Posterior cingulate gyrus (tissue), 11 donors: ENCODE measurements at places on chromosomes 11 and 22.

- DNase-seq: no peak
Measured at GRCh38 chr11:111148953-111149352, 96.6 kb upstream of the POU2AF2 start.

- DNase-seq: no peak
Measured at GRCh38 chr11:100990931-100991330, 138.7 kb downstream of the PGR start.

DNA sequence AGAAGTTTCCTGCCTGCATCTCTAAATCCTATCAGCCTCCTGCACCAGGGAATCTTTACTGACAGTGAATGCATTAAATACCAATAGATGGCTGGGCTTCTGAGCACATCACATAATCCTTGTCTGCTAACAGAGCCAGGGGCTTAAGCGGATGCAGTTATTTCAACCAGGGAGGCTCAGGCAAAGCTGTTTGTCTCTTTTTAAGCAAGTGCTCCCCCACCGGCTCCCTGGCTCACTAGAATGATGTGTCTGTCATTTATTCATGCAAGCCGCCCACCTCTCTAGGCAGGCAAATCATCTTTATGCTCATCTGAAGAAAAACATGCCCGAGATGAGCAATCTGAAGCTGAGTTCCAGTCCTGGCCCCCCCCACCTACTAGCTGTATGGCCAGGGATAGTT lies 182.3 kb downstream of the TENM4 start:
- DNase-seq: no peak

- DNase-seq: peak; percentile 91
Measured at GRCh38 chr22:43848366-43849171, 13.7 kb downstream of the SULT4A1 start.

GRCh38 chr11:93041682-93042081 lies 72.2 kb downstream of the MTNR1B start:
- no peak for DNase-seq

- no peak for DNase-seq
Measured at GRCh38 chr22:43230571-43230970, 43.6 kb upstream of the TTLL12 start.

DNA sequence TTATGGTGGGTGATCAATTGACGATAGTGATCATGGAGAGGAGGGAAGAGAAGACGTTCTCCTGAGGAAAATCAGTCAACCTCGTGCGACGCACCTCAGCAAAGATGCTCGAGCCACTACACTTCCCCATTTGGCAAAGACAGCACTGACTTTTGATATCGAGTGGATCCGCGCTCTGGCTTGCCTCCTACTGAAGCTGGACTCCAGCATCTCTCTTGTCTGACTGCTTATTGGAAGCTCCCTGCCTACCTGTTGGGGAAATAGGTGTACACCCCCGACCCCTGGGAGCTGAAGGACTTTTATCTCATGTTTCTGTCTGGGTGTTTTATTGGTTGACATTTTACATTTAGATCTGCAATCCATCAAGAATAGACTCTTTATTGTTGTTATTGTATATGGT lies 476.8 kb upstream of the B3GAT1 start:
- no peak for DNase-seq
